ENCODE measurements at places on chromosomes 2 and 18.

DNA sequence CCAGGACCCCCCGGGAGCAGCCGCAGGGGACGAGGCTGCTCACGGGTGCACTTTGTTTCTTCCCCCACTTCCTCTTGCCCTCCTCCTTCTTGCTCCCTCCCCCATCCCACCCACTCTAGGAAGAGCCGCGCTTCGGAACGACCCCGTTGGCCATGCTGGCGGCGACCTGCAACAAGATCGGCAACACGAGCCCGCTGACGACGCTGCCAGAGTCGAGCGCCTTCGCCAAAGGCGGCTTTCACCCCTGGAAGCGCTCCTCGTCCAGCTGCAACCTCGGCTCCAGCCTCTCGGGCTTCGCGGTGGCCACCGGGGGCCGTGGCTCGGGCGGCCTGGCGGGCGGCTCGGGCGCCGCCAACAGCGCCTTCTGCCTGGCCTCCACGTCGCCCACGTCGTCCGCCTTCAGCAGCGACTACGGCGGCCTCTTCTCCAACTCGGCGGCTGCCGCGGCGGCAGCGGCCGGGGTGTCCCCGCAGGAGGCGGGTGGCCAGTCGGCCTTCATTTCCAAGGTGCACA is 1.3 kb downstream of the SP9 start:
- DNase-seq: no peak

DNA sequence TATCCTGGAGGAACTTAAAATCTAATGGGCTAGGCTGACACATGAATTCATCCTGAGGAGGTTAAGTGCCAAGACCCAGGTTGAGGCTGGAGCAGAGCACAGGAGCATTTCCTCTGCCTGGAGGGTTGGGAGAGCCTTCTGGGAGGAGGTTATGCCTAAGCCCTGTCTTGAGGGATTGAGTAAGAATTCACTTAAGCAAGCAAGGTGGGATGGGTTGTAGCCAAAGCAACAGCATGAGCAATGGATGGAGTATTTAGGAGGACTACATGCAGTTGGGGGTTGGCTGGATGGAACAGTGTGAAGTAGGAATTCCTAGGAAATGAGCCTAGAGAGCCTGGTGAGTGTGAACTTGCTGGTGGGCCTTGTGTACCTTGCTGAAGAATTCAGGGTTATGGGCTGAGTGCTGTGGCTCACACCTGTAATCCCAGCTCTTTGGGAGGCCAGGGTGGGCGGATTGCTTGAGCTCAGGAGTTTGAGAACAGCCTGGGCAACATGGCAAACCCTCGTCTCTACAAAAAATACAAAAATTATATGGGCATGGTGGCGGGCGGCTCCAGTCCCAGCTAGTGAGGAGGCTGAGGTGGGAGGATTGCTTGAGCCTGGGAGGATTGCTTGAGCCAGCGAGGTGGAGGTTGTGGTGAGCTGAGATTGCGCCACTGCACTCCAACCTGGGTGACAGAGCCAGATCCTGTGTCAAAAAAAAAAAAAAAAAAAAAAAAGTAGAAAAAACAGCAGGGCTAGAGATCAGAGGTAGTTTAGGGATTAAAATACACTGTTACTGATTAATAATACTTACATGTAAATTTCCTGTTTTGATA is 22.2 kb downstream of the TANC1 start:
- peak; percentile 88 for DNase-seq

- DNase-seq: no peak
Observed at GRCh38 chr2:135647836-135648579, 93.6 kb upstream of the UBXN4 start.

- peak; percentile 27 for DNase-seq
Observed at GRCh38 chr2:39938035-39938835, 159.2 kb upstream of the THUMPD2 start.

GRCh38 chr18:70454704-70455322 is 166.0 kb downstream of the SOCS6 start:
- DNase-seq: peak; percentile 91

DNA sequence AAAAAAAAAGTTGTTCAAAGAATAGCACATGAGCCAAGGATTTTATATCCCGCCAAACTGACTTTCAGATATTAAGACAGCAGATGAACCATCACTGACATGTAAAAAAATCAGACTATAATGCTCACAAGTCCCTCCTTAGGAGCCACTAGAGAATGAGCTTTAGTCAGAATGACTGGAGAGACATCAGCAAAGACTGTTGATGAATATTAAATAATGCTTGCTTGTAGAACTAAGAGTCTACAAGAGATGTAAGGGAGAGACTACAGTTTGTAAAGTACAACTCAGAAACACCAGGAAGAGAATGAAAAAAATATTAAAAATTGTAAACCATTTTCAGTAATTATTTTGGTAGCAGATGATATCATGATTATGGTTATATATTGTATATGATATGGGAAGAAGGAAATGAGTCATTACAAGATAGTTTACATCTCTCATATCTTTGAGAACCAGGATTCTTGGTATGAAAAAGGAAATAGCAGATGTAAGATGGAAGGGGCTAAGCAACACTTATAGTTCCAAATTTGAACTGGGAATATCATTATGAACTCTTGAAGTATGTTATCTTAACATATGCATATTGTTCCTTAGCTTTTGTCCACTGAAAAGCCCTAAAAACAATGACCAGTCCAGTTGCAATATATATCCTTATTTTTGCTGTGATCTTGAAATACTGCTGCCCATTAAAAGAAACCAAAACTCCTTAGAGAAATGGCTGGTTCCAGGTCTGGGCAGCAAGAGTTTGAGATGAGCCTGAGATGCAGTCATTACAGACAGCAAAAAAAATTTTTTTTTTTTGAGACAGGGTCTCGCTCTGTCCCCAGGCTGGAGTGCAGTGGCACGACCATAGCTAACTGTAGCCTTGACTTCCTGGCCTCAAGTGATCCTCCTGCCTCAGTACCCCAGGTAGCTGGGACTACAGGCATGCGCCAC is 55.7 kb downstream of the PTPN2 start:
- no peak for DNase-seq

- no peak for DNase-seq
Observed at GRCh38 chr2:204197336-204198005, 260.9 kb downstream of the ICOS start.

DNA sequence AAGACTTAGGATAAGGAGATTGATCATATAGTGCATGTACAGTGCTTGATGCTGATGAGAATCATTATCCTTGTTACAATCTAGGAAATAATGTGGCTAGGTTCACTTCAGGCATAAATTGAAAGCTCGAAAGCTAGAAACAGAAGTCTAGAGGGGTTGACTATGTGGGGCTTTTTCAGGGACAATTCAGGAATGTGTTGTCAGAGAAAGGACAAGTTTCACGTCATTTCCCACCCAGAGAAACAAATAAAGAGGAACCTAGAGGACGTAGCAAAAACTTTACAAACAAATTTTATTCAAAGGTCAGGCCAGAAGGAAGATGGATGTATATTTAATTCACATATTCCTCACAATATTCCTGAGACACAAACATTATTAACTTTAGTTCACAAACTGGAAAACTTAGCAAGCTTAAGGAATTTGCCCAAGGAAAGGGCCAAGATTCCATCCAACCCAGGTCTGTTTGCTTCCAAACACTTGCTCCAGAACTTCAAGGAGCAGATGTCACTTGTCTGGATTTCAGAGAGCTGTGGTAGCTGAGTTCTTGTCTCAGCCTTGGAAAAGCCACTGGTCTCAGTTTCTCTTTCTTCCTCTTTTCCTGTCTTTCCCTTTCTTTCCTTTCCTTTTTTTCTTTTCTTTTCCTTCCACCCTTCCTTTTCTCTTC is 7.4 kb downstream of the CYRIA start:
- DNase-seq: no peak

DNA sequence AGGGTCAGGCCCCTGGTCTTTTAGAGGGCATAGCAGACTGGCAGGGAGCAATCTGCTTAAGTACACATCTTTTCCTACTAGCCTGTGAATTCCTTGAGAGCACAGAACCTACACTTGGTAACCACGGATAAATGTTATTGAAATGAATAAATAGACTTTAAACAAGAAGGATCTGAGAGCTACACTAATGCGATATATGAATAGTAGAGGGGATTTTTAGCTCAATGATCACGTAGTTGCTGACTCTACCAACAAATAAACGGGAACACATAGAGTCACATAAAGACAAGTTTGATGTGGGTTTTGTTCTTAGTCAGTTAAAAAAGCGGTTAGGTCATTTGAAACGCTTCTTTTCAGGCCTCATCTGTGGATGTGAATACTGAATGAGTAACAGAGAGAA is 290.3 kb upstream of the CCDC68 start:
- DNase-seq: no peak

GRCh38 chr18:27520401-27520800 is 335.3 kb upstream of the CHST9 start:
- peak; percentile 13 for DNase-seq

DNA sequence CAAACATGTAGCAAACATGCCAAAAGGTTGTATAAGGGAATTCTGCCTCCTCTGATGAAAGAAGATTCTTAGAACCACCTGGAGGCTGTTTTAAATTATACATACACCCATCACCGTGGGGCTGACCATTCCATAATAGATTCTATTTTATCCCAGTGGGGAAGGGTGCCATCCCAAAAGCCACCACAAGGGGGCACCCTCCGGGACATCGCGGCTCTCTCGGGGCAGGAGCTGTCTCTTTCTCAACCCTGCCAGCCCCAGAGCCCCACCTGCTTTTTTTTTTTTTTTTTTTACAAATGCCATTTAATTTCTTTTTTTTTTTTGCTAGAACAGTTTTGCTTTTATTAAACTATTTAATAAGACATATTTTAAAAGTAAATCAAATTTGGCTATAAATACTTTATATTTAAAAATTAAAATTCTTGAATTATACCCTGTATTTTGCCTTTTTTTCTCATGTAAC is 8.6 kb upstream of the MTCL1 start:
- peak; percentile 63 for DNase-seq

Data from choroid plexus epithelial cell (primary cell).